ENCODE measurements at places on chromosomes 7 and 10.
A peak's percentile ranks its signal among the peaks of the same experiment; 100 is the strongest.

DNA sequence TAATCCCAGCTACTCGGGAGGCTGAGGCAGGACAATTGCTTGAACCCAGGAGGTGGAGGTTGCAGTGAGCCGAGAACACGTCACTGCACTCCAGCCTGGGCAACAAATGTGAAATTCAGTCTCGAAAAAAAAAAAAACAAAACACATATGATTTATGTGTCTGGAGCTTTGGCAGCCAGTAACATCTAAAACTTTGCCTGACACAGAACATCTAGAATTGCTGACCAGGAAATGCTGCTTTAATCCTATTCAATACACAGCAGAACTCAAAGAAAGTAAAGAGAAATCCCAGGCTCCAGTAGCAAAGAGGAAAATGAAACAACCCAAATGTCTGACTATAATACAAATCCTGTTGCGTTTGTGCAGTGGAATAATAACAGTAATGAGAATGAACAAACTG lies 4.5 kb upstream of the CCDC6 start:
- no peak for DNase-seq

DNA sequence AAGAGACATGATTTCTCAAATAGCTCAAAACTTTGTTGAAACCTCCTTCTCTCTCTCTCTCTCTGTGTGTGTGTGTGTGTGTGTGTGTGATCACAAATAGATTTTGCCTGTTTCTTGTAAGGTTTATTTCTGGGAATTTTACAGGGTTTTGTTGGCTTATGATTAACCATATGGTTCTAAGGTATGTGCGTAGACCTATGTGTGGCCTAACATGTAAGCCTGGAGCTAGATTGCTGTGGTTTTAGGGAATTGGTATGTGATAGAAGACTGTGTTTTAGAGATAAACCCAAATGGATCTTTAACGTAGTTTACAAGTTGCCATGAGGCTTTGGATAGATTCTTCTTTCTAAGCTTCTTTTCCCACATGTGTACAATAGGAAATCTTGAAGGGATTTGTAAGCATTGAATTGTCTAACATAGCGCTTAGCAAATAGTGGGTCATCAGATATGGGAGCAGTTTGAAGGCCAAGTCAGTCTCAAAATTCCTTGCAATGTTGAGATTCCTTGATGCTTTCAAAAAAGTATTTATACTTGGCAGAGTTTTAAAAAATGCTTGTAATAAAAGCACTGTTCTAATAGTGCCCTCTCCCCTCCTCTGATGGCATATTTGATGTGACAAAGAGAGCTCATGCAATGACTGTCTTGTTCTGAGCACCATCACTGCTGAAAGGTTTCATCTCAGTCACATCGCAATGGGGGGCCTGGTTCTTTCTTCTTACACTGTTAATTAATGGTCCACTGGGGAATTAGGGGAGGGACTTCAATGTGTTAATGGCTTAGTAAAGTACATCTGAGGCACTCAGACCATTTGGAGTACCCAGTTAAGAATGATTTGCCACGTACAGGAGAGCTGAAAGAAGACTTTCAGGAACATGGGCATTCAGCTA lies 118.2 kb downstream of the SNX10 start:
- DNase-seq: no peak

DNA sequence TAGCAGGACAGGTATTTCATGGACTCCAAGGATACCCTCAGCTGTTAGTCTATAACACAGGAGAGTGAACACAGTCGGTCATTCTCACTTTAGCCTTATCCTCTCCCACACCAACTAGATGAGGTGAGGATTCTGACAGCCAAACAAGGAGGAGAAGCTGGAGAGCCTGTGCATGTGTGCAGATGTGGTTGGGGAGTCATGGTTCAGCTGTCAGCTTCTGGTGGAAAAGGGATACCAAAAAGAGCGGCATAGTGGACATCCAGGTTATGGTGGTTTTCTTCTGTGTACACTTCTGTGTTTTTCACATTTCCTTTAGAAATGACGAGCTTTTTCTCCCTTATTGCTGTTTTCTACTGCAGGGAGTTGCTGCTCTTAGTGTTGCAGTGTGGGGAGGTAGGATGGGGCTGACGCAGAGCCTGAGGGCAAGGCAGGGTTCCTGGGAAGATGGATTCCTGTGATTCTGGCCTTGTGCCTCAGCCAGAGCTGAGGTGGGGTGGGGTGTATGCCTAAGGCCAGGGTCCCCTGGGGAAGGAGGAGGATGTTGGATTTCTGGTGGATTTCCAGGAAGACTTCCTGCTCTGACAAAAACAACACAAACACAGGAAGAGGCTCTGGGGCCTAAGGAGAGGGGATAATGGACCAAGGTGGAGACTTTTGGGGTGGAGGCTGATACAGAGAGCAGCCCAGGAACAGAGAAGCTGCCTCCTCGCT lies 26.6 kb downstream of the PLAU start:
- DNase-seq: no peak

GRCh38 chr7:29319719-29320521 lies 125.3 kb downstream of the CHN2 start:
- peak; percentile 71 for DNase-seq

DNA sequence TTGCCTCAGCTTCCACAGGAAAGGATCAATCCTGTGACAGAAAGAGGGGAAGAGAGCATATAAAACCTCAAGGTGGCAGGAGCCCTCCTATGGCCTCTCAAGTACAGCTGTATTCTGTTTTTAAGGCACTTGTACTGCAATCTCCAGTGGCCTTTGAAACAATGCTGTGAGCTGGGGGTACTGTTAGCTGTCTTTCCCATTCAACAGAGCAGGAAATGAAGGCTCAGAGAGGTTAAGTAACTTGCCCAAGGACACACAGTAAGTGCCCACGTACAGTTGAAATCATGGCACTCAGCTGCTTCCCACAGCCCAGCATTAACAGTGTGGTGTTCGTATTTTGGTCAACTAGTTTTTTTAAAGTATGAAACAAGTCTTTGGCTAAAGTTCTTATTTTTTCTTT lies 34.0 kb downstream of the DUSP5 start:
- DNase-seq: no peak

All from RPMI8226 (cell line).